ENCODE measurements at places on chromosomes 6 and 20.

DNA sequence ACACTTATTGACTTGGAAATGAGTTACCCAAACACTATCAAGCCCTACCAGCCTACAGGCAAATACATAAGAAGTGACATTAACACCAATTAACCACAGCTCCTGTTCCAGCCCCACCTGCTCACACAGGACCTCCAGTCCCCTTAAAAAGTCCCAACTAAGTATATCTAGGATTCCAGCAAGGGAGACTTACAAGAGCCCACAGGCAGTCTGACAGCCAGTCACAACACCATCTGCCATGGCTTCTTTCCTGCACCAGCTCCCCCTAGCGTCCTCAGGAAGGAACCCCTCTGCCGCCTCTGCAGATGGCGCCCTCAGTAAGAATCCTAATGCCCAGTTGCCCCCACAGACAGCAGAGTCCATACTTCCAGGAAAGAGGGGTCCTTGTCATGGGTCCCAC, 122.1 kb downstream of the HIVEP2 start:
- no peak for DNase-seq

DNA sequence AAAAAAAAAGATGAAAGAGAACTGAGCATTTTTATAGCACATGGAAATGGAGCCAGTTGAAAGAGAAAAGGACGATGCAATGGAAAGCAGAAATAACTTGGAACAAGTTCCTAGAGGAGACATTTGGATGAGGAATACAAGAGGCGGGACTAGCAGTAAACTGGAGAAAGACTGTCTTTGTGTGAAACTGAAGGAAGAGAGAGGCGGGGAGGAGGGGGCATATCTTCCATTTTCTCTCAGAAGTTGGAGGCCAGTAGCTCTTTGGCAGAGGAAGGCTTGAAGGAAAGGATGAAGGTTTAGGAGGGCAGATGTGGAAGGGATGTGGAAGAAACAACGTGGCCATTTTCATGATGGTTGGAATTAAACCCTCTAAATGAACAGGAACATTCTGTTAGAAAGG, 33.0 kb upstream of the ADGRF1 start:
- DNase-seq, result no peak

DNA sequence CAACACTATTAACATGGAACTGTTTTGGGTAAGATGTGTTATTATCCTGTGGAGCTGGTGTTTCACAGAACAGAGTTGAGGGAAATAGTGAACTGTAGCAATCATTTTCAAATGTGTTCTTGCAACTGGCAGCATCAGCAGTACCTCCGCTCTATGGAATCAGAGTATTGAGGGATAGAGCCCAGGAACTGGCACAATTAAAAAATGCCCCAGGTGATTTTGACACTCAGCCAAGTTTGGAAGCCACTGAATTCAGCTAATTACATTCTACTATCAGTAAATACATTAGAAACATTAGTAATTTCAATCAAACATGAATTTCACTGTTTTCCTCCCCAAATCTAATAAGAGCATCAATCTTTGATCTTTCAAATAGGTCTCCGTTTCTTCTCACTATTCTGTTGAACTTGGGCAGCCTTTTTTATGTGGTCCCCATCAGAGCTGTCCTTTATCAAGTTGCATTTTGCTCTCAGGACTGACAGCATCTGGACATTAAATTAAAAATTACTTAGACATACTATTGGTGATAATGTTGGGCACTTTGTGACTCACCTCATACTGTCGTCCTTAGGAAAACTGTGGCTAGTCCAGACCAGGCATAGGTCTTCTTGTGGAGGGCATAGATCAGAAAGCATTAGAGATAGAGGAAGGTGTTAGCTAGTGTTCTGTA, 251.5 kb downstream of the DHX35 start:
- DNase-seq, result no peak

- DNase-seq, result no peak
Observed at GRCh38 chr6:155014670-155015300, 19.7 kb downstream of the TIAM2 start.

GRCh38 chr6:41935193-41935574, 6.4 kb downstream of the CCND3 start:
- no peak for DNase-seq

DNA sequence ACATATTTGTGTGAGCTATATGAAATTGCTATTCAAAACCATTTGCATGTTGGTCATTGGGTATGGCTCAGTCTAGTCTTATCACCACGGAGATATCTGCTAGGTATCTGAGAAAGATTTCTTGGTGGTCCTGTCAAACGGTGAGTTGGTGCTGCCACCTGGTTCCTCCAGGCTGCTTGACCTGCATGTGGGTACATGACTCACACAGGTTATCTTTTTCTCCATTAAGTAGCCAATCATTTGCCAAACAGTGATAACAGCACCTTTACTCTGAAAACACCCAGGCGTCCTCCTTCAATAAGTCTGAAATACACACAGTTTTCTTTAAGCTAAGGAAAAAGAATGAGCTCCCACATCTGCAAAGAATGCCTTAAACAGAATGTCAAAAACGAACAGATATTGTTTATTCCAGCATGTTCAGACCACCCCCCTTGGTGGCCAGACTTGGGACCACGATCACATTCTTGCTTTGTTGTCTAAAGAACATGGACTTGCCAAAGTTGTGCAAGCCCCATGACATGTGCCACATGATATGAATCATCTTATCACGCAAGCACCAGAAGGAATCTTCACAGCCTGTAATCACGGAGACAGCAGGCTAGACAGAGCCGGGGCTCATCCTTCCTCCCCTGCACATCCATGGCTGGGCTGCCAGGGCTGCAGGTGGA, 200.7 kb upstream of the THBS2 start:
- DNase-seq, result no peak

- no peak for DNase-seq
Observed at GRCh38 chr20:41475503-41475902, 108.9 kb upstream of the EMILIN3 start.

- DNase-seq, result no peak
Observed at GRCh38 chr6:3509336-3509735, 52.5 kb upstream of the SLC22A23 start.

GRCh38 chr6:105359419-105360370, 43.2 kb downstream of the PREP start:
- no peak for DNase-seq

GRCh38 chr6:101458826-101459225, 65.3 kb downstream of the GRIK2 start:
- no peak for DNase-seq

GRCh38 chr6:163253556-163254213, 160.8 kb upstream of the QKI start:
- DNase-seq, result no peak

DNA sequence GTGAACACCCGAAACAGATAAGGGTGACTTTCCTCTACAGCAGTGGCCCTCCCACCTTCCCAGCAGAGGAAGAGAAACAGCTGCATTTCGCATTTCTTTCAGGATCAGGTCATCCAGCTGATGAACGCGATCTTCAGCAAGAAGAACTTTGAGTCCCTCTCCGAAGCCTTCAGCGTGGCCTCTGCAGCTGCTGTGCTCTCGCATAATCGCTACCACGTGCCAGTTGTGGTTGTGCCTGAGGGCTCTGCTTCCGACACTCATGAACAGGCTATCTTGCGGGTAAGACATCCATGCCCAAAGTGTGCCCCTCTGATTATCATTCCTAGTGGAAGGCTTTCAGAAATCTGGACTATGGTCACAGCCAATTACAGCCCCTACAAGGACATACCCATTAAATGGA, 27.8 kb upstream of the MROH8 start:
- DNase-seq, result no peak

DNA sequence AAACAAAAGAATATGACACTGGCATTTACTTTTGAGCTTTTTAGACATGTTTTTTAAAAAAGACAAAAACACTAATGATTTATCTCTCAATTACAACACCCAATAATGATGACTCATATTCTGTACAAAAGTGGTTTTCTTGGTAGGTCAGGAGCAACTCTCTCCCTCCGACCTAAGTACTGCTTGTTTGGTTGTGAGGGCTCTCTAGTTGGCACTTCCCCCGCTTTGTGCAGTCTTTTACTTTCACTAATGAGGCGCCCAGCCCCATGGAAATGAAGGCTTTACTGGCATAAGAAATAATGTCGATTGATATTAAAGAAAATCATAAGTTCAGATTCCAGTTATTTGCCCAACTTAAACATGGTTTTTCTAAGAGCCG, 1.3 kb downstream of the KPNA5 start:
- DNase-seq, result no peak

DNA sequence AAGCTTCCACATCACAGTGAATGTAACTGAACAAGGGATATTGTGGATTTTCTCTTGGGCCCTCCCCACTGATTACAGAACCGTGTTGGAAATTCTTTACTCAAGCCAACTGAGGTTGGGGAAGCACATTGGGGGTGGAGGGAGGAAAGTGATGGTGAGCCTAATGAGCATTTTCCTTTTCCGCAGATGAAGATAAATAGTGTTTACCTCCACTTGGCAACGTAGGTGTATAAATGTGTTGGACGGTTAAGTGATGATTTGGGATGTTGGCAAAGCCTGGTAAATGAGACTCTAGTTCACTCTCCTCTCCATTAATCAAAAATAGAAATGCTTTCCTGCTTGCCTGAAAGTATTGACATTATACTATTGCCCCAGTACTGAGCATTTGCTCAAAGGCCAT, 27.1 kb upstream of the NRN1 start:
- DNase-seq, result no peak

DNA sequence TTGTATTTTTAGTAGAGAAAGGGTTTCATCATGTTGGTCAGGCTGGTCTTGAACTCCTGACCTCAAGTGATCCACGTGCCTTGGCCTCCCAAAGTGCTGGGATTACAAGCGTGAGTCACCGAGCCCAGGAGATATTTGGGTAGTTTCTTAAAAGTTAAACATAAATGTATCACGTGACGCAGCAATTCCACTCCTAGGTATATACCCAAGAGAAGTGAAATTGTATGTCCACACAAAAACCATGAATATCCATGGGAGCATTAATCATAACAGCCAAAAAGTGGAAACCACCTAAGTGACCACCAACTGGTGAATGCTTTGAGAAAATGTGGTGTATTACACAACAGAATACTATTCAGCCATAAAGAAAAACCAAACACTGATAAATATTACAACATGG, 164.8 kb downstream of the MRPL14 start:
- DNase-seq, result no peak

DNA sequence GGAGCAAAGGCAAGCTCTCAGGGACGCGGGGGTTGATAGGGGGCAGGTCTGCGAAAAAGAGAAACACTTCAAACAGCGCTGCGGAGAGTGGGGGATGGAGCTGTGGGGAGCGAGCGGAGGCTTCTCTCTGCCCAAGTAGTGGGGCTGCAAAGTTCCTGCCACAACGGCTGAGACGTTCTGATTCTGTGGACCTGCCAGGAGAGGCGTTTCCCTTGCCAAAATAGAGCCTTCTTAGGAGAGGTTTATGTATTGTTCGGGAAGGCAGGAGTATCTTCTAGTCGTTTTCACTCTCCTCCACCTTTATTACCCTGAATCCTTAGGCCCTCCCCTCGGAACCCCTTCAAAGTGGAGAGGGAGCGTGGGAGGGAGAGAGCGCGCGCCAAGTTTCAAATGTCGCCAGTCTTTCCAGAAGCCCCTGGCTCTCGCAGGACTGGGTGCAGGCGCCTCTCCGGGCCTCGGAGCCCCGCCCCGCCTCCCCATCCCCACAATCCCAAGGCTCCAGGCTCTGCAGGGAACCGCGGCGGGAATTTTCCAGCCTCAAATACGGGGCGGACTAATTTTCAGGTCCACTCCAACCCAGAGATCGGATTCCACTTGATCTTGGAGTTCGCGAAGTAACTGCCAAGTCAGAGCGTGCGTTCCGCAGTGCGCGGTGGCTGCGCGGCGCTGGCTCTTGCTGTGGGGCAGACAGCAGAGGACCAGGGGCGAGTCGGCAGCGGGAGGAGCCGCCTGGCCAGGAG, 10.0 kb upstream of the POU3F2 start:
- no peak for DNase-seq

- DNase-seq, result no peak
Observed at GRCh38 chr6:154638369-154638768, 94.8 kb upstream of the SCAF8 start.

DNA sequence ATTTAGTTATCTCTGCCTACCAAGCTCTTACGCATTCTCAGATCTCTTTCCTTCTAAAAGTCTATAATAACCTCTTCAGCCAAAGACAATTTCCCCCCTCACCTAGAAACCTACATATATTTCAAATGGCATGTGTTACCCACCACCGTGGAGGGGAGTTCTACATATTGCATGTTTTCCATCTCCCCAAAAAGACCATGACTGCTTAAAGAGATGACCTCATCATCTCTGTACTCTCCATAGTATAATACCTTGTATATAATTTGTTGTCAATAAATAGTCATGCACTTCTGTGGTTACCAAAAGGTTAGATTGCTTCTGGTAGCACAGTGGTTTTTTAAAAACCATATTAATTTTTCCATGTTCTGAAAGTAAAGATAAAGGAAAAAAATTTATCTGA, 148.4 kb downstream of the TBX18 start:
- DNase-seq, result no peak

GRCh38 chr20:39830903-39831302, 858.1 kb downstream of the MAFB start:
- no peak for DNase-seq

DNA sequence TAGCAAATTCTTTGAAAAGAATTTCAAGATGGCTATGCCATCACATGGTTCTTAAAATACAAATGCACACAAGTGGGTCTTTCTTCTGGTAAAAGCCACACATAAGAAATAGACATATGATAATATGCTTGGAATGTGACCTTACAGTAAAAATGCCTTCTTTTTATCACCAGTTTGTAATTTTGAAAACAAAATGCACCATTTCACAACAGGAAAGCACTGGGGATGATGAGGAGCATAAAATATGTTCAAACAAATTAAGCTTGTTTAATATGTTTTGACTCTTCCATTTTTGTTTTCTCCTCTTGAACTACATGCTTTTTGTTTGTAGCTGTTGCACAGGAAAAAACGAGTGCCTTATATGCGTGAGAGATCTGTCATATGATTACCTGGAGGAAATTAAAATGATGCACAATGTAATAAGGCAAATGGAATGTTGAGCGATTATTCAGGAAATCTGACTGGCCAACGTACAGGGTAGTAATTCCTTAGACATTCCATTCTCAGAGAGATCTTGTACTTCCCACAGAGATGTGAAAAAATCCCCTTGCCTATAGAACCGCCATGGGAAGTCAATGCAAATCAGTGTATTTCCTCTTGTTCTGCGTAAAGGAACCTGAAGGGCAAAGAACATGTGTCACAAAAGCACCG, 911.6 kb downstream of the TFAP2A start:
- no peak for DNase-seq
